ENCODE measurements at places on chromosomes 6 and 20.

GRCh38 chr20:14855171-14855570 is 517.8 kb upstream of the FLRT3 start:
- DNase-seq: no peak

DNA sequence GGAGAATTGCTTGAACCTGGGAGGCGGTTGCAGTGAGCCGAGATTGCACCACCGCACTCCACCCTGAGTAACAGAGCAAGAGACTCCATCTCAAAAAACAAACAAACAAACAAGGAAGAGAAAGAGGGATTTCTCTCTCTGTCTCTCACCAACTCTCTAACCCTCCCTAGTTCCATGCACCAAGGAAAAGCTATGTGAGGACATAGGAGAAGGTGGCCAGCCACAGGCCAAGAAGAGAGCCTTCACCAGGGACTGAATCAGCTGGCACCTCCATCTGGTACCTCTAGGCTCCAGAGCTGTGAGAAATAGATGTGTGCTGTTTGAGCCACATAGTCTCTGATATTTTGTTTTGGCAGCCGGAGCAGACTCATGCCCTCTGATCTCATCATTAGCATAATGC is 9.0 kb upstream of the FAM110A start:
- DNase-seq: no peak

DNA sequence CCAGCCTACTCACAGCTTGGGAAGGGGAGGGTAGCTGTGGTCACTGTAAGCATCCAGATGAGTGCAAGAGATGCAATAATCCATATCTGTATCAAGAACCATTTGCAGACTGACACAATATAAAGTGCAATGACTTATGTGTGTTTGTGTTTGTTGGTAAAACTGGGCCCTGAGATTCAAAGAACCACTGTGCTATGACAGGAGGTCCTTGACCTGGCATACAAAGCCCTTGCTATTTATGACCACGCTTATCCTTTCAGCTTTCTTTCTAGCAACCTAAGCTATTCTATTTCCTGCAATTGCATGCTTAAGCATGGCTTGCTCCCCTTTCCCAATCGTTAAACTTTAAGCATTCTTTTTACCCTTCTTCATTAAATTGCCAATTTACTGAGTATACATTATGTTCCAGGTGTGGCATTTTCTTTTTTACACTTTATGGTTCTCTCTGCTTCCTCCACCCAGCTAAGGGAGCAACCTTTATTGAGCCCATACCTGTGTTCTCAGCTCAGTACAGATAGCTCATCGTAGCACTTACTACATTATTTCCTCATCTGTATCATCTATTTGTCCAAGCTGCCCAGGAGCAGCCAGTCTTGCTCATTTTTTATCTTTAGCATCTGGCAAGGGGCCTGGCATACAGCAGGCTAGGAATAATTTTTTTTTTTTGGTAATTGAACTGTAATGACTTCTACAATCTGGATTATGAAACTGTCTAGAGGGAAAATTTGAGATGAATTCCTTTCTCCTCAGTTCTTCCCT is 3.5 kb downstream of the MCUR1 start:
- DNase-seq: no peak

GRCh38 chr6:42396720-42397119 is 55.0 kb downstream of the TRERF1 start:
- no peak for DNase-seq

GRCh38 chr20:18388860-18389259 is 78.0 kb downstream of the DZANK1 start:
- DNase-seq: no peak

DNA sequence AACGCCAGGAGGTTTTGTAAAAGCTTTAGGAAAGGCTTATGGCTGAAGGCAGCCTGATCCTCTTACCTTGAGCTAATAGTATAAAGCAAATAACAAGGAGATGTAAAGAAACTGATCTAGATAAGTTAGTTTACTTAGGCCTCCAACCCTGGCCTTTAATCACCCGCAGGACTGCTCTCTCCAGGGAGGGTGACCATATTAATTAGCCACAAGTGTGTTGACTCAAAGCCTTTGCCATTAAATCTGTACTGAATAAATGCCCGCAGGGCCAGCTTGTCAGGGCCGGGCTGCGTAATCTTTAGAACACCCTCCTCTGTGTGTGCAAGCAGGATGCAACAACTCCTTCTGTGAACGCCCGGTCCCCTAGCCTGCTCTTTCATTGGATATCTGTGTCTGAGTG is 6.1 kb upstream of the PRSS16 start:
- no peak for DNase-seq

DNA sequence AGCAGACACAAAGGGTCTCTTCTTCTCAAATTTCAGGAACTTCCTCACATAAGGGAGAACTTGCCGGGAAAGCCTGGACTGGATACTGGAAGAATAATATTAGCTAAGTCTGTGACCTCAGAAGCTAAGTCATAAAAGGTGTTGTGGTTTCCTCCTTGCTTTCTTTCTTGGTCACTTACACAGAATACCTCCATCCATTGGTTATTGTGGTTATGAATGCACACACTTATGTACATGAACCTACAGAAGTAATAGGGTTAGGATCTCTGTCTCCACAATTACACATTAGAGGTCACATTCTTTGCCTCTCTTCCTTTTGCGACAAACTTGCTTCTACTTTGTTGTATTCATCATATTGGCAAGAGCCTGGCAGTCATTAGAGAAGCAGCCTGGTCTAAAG is 40.4 kb downstream of the ZNF391 start:
- no peak for DNase-seq

- no peak for DNase-seq
These were observed 66.2 kb downstream of the SLC22A23 start for GRCh38 chr6:3390698-3391097.

DNA sequence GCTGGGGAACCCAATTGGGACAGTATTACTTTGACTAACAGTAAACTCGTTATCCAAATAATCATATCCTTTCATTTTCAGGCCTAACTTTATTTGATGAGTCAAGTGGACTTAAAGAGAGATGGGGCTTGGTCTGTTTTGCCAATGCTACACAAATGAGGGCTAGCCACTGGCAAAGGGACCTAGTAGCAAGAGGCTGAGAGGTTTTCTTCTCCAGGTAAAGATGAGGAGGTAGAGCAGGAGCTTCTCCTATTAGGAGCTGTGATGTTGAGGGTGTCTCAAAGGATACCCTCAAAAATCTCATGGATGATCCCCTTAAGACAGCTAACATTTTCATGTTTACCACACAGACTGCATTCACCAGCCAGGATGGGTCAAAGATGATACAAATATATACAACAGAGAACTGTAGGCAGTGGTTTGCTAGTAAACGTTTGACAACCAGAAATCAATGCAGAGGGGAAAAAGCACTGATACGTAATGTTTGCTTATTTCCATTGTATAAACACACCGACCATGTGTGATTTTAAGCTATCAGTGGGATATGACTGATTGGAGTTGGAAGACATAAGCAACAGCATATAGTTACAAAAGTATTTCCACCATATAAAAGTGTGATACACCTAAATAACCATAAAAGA is 153.3 kb downstream of the IBTK start:
- DNase-seq: no peak

DNA sequence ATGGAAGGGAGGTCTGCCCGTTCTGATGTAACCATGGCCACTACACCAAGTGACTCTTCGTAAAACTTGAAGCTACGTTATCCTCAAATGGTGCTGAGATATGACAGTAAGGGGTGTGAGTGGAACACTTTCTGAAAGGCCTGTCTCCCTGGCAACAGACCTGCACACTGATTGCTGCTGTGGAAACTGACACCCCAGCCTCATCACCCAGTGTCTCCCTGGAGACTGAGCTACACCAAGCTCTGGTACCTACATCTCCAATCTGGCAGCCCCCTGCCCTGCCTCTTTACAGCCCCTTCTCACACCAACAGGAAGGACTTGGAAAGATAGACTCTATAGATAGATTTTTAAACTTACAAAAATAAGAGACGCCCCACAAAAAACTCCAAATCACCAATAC is 13.2 kb downstream of the PI16 start:
- no peak for DNase-seq

DNA sequence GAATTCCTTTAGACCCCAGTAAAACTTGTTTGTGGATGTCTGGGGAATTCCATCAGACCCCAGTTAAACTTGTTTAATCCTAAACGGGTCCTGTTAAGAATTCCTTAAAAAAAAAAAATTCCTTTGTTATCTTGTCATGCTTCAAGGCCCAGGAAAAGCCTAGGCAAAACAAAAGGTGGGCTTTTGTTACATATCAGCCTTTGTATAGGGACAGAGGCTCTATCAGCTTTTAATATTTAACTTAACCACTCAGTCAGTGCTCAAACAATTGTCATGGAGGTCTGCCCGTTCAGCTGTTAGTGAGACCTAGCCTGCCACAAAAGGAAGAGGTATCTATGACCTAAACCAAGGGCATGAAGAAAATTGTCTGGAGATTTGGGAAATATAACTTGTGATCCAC is 53.1 kb downstream of the SLC22A1 start:
- DNase-seq: no peak
